ENCODE measurements at places on chromosomes 7 and 10.

- DNase-seq = no peak
These were observed 73.8 kb downstream of the RBM20 start for GRCh38 chr10:110717781-110718589.

- peak; percentile 88 for DNase-seq
These were observed 4.2 kb upstream of the HOXA7 start for GRCh38 chr7:27160546-27161213.

DNA sequence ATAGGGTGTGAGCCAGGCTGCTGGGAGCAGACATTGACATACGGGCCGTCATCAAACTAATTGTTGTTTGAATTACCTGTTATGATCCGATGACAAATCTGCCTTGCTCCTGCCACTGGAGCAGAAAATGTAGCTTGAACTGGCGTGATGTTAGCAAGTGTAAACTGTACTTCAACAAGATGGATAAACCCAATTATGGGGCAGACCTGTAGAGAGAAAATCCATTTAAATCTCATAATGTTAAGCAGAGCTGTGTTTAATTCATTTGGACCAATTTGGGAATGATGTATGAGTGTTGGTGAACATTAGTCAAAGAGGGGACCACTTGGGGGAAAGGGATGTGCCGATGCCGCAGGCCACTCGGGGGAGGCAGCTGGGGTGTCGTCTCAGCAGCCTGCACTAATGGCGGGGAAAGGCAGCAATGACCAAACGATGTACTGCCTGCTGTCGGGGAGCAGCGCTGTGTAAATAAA lies 27.4 kb downstream of the TCF7L2 start:
- no peak for DNase-seq

DNA sequence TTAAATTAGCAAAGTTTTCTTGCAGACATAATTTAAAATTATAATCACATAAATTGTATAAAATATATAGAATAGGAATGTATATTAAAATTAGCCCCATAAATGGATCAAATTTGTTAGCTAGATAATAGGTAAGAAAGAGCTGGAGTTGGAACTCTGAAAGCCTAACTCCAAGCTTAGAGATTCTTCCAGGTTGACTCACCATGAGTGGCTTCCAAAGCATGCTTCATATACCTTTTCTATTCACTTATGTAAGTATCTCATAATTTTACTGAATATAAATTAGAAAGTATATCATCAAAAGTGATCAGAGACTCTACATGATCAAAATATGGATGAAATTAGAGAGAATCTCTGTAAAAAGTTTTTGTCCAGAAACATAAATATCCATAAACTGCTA lies 320.7 kb upstream of the MAGI2 start:
- no peak for DNase-seq

- DNase-seq = no peak
These were observed 5.1 kb upstream of the BAZ1B start for GRCh38 chr7:73526896-73527821.

DNA sequence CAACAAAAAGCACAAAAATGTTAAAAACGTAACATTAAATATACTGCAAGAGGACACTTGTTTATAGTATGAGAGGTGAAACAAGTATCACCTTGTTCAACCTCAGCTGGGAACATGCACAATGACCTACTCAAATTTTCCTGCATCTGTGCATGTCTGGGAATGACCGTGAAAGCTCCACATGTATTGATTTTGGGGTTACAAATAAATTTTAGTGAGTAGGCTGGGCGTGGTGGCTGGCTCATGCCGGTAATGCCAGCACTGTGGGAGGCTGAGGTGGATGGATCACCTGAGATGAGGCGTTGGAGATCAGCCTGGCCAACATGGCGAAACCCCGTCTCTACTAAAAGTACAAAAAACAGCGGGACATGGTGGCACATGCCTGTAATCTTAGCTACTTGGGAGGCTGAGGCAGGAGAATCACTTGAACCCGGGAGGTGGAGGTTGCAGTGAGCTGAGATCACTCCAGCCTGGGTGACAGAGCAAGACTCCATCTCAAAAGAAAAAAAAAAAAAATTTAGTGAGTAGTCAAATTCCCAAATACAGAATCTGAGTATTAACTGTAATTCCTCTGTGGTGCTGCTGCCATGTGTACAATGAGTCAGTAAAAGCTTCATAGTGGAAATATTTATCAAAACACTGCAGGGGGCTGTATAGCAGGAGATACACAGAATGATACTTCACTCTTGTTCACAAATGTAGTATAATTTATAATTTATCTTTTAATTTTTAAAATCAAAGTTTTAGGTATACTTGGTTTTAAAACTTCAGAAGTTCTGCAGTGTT lies 41.1 kb downstream of the SUGCT start:
- DNase-seq = no peak

DNA sequence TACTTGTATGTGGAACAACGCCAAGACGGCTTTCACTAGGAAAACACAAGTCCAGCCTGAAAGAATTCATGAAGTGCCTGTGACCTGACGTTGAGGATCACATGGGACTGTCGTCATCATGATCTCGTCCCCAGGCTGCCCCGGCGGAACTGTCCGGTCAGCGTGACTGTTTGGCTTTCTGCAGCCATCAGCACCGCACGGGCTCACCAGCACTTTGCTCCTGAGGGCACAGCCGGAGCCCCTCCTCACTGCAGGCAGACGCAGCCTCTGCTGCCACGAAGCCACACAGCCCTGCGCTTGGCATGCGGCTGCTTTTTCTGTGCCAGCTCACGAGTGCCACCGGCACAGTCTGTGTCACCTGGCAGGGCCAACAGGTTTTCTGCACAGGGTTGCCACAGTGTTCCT lies 9.4 kb upstream of the GET4 start:
- no peak for DNase-seq

DNA sequence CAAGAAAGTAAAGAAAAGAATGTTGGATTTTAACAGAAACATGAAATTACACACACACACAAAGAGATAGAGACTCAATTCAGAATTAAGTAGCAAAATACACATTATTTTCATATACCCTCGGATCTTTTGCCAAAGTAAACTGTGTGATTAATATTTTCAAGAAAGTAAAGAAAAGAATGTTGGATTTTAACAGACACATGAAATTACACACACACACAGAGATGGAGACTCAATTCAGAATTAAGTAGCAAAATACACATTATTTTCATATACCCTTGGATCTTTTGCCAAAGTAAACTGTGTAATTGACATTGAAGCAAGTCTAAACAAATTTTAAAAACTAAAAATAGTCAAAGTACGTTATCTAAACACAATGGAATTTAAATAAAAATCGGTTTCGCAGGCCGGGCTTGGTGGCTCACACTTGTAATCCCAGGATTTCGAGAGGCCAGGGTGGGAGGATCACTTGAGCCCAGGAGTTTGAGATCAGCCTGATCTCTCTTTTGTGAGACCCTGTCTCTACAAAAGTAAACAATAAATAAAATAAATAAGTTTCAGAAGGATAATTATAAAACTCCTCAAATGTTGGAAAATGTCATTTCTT lies 337.3 kb upstream of the MAGI2 start:
- no peak for DNase-seq

- DNase-seq = no peak
These were observed 675.3 kb downstream of the INHBA start for GRCh38 chr7:41027428-41028115.

- no peak for DNase-seq
These were observed 47.3 kb downstream of the FRMPD2 start for GRCh38 chr10:48227213-48227612.

DNA sequence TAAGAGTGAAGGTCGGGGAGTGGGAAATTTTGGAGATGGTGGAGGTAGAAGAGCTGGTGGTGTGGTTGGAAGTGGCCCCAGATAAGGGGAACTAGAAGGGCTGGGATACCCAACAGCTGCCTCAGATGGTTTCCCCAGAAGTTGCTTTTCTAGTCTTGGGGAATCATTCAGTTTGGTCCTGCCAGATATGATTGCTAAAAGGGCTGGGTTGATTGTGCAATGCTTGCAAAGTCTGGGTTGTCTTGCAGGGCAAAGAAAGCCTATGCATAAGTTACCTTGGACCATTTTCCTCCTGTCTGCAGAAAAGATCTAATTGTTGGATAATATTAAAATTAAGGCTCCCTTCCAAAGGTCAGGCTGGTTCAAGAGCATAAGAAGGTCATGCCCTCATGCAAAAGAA lies 213.8 kb upstream of the ZNF804B start:
- no peak for DNase-seq

DNA sequence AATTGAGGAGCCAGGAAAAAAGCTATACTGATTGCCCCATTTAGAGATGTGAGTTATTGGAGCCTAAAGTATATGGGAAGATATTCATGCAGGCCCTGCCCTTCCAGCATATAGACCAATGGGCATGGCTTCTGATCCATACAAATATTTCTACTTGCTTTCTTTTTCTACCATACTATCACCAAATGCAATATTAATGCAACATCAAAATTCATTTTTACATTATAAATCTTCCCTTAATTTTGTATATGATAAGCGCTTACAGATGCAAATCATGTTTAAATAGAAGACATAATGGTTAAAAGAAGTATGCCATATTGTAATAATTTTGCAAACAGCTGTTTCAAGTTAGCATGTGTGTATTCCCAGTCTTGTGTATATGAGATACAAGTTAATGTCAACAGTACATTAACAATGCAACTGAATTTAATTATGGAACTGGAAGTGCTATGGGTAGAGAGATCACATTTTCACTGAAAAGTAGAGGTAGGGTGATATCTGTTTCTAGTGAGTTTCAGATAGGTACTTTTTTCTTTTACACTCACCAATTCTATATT lies 24.6 kb upstream of the WNT16 start:
- no peak for DNase-seq

GRCh38 chr10:77873536-77874380 lies 52.8 kb downstream of the DLG5 start:
- DNase-seq = peak; percentile 8

DNA sequence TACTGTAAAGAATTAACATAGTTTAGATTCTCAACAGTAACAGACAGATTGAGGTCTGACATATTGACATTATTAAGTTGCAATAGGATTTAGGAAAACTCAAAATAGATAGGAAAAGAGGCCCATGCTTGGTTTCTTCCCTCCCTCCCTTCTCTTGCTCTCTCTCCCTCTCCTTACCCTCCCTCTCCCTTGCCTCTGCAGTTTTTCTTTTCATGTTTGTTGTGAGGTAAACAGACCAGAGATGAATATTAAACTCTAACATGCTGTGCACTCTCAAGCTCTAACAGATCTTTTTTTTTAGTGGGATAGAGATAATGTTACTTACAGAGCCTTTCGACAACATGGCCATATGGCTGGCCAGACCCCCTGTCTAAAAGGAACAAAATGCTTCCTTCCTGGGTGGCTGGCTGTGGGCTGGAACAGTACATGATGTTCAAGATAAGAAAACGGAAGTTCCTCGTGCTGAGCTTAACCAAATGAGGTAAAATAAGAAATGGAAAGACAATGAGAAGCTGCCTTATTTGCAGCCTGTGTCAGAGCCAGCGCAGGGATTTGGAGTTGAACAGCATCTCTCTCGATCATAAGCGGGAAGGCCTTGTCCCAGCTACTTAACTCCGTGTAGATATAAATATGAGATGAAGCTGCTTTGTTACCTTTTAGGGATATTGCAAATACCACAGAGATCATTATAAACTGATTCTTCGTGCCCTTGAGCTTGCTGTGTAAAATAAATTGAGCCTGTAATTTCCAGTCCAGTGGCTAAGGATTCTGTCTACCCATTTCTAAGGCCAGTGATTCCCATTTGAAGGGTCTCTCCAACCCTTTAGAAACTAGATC lies 391.9 kb upstream of the NPVF start:
- no peak for DNase-seq

GRCh38 chr10:44352316-44353127 lies 32.4 kb downstream of the CXCL12 start:
- DNase-seq = no peak

GRCh38 chr10:52571018-52571417 lies 201.6 kb downstream of the MBL2 start:
- no peak for DNase-seq

DNA sequence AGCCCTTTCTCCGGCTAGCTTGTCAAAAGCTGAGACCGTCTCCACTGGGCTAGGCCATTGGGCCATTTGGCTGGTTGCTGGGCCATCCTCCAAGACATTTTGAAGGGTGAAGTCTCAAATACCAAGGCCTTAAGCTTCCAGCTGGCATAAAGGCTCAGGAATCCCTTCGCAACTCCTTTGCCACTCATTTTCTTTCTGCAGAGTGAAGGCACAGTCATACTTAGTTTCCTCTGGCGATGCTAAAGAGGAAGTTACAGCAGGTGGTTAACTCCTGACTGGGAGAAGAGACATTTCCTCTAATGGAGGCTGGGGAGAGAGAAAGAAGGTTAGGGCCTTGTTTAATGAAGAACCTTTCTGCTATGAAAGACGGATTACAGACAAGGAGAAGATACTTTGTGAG lies 4.8 kb upstream of the REPIN1 start:
- no peak for DNase-seq

- no peak for DNase-seq
These were observed 101.1 kb upstream of the RET start for GRCh38 chr10:42975558-42976340.

GRCh38 chr7:35875292-35875691 lies 74.4 kb downstream of the SEPTIN7 start:
- DNase-seq = no peak

DNA sequence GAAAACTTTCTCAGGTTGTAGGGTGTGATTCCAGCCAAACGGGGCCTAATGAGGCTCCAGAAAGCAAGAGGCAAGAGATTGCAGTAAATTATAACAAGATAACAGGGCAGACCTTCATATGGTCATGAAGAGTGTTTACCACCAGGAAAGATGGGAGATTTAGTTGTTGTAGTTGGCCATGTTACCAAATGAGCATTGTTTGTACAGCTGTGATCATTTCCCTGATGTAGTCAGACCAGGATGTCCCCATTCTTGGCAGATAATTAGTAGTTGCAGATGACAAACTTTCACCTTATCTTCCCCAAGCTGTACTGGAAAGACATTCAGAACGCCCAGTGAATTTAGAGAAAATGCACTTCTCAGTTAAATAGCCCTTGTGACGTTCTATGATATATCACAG lies 630.8 kb downstream of the ANKRD7 start:
- no peak for DNase-seq

- DNase-seq = no peak
These were observed 386.3 kb downstream of the TNS3 start for GRCh38 chr7:47195641-47196040.

DNA sequence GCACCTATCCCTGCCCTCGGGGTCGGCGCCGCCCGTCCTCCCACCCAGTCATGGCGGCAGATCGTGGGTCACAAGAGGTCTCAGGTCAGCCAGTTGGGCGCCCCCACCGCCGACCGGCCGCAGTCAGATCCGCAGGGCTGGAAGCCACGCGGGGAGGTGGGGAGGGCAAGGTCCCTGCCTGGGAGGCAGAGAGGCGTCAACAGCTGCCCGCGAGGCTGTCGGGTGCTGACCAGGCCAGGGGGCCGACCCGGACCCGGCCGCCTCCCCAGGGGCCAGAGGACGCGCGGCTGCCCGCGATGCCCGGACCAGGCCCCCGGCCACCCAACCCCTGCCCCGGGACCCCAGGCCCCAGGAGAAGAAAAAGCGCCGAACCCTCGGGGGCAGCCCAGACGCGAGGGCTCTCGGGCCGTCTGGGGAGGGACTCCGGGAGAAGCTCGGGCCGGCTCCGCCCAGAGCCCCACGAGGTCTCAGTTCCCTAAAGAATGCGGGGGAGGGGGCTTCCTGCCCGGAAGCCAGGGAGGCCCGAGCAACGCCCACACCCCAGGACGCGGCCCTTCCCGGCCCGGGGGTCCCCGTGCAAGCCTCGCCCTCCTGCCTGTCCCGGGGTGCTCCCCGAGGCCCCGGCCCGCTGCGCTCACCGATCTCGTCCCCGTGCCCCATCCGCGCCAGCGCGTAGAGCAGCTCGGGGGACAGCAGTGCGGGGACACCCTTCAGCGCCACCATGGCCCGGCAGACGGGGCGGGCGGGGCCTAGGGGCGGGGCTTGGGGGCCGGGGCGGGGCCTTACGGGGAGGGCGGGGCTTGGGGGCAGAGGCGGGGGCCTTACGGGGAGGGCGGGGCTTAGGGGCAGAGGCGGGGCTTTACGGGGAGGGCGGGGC lies at the start of gene FUOM:
TSS of gene FUOM (minus strand) at position 735 of the 877 bp plus-strand sequence. CDS start at position 723, 12 bp downstream.
- DNase-seq = peak; percentile 42
